ENCODE measurements at places on chromosomes 1 and 21.

GRCh38 chr1:156804572-156805243, 11.9 kb downstream of the SH2D2A start:
- no peak for DNase-seq

- DNase-seq, result no peak
Observed at GRCh38 chr1:1322952-1323351, 1.5 kb downstream of the INTS11 start.

GRCh38 chr1:18182398-18183160, 75.0 kb downstream of the IGSF21 start:
- no peak for DNase-seq

DNA sequence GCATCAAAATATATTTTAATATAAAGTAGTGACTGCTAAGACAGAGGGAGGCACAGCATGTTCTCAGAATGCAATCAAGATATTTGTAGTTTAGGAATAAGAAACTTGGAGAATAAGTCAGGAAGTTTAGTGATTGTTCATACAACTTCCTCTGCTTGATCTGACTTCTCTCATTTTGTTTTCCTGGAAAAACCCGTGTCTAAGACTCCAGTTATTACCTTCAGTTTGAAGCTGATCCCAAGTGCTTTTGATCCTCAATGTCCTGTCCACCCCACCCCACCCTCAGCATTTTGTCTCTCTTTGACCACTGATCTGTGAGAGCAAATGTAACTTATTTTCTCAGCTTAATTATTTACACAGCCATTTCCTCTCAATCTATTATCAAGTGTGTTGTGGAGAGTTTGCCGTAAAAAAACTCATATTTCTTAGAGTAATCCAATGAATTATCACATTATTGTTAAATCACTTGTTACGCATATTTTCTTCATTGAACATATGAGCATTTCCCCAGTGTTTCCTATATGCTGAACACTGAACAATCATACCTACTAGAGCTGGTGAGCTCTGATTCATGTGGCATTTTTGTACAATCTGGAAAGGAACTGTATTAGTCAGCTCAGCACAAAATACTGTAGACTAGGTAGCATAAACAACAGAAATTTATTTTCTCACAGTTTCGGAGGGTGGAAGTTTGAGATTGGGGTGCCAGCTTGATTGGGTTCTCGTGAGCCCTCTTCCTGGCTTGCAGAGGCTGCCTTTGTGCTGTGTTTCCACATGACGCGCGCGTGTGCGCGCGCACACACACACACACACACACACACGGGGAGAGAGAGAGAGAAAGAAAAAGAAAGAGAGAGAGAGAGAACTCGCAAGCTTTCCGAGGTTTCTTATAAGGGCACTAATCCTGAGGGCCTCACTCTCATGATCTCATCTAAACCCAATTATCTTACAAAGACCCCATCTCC, 65.5 kb upstream of the DPYD start:
- no peak for DNase-seq

DNA sequence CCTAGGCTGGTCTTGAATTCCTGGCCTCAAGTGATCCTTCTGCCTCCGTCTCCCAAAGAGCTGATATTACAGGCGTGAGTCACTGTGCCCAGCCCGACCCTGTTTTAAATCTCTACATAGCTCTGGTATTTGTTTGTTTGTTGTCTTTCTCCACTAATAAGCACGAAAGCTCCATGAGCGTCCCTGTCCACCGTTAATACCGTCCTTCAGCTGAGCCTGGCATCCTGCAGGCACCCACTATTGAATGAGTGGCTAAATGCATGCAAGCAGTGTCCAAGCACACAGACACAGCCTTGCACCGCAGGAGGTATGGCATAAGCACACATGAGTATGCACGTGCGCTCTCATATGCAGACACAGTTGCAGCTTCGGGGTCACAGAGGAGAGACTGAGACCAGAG, 4.5 kb upstream of the COL16A1 start:
- DNase-seq, result no peak

All from NCI-H1105 treated with DMSO at 0.1 percent for 48 hours (cell line).